AG04449 (cell line): ENCODE measurements at places on chromosomes 3 and 15.

DNA sequence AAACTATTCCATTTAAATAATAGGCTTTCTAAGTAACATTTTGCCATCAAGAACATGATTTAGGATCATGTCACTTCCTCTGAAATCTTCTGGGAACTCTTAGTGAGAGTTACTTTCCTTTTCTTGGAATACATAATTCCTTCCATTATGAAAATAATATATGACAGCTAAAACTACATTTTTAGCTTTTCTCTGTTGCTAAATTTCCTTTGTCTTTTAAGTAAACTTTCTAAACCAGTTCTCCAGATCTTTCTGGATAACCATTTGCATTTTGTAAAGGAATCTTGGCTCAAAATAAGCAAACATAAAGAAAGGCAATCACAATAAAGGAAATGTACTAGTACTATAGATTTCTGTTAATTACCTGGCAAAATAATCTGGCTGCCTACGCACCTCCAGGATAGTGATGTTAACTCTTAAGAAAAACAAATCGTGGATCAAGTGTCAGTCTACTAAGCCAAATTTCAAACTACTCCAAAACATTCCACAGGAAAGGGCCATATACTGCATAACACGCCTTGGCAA lies 165.7 kb downstream of the ZNF385D start:
- DNase-seq, result no peak

DNA sequence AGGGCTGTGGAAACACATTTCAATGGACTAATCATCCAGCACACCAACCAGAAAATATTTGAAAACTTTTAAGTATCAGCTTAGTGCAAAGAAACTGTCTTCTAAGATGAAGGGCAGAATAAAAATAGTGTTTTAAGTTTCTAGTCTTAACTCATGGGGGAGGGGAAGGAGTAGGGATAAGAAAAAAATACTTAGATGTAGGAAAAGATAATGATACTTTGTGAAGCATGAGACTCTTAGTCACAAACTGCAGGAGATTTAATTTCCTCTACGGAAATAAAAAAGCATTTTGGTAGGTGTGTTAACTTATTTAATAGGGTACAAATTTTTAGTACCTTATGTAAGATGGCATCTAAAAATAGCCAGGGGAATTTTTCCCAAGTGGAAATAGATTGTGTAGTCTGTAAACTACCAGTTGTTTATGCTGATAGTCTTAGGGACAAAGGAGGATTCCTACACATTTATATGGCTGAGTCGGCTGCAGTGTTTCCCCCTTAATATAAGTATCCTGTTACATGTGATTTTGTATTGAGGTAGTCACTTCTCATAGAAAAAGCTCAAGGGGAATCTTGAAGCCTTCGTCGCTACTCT lies 78.2 kb upstream of the GBE1 start:
- no peak for DNase-seq

DNA sequence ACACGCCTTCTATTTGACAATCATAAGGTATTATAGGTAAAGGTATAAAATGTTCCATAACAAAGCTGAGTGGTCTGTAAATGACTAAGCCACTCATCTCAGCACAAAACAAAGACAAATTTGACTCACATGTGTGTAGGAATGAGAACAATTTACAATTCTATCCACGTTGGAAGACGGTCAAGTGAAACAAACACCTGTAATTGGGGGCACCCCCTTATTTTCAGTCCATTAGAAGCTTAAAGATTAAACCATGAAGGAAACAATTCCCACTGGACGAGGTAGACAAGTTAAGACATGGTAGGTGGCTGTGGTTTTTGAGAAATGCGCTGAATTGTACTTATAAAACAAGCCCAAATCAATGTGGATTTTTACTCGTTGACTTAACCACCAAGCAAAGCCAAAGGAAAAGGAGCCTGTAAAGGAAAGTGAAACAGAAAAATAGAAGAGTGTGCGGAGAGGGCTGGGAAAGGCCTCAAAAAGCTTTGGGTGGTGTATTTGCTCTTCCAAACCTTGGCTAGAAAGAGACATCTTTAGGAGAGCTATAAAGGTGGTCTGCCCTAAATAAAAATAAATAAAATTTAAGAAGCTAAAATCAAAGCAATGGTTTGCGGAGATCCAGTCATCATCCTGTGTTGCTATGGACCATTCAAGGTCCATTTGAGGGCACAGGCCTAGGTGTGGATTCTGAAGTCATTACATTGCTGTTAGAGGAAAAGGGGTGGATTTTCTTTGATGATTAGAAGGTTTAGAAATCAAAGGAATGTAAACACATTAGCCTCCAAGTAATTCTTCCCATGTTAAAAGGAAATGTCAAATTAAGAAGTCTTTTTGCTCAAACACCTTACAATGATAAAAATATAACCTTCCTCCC lies 135.0 kb downstream of the TFG start:
- DNase-seq, result no peak

- peak; percentile 7 for DNase-seq
These were observed 81.6 kb downstream of the HERC1 start for GRCh38 chr15:63752075-63752684.

DNA sequence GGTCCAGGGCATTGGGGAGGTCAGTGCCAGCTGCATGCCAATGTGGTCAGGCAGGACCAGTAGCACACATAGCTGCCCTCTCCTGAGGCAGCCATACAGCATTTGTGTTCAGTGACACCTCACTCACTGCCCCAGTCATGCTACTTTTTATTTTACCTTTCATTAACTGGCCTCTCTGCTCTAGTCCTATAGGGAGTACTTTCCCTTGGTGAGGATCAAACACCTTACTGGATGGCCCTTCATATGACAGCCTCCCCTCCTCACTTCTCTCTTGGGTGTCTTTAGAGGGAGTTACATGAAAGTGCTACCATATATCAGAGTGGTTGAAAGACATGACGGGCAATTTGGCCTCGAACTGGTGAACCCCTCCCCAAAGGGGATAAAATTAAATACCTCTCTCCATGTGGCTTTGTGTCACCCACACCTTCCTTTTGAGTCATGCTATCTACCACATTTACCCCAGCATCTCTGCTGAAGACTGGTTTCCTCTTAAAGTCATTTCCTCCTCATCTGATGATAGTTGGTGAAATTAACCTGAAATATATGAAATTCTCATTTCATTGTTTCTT lies 17.6 kb downstream of the RLBP1 start:
- no peak for DNase-seq

GRCh38 chr15:34107315-34107714 lies 5.4 kb downstream of the PGBD4 start:
- no peak for DNase-seq

DNA sequence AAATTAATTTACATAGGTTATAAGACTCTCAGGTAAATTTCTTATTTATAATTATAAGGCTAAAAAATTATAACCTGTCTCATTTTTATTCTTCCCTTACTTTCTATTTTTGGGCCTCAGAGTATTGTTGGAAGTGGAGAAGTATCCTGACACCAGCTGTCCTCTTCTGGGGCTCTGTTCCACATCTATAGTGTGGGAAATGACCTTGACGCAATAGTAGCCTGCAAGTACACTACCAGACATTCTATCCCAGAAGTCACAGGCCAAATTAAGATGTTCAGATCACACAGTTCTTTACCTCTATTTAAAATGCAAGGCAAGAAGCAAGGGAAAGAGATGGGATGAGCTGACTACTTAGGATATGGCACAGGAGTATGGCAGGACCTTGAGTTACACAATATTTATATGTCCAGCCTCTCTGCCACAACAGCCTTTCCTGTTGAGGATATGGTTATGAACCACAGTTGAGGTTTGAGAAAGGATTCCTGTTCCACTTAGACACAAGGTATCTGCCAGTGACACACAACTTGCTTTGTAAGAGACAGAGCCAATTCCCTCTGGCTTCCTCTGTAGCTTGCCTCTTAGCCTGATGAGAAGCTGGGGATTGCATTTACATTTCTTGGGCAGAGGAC lies 158.0 kb upstream of the IL12A start:
- no peak for DNase-seq

- no peak for DNase-seq
These were observed 256.3 kb upstream of the EOMES start for GRCh38 chr3:27978440-27978839.

DNA sequence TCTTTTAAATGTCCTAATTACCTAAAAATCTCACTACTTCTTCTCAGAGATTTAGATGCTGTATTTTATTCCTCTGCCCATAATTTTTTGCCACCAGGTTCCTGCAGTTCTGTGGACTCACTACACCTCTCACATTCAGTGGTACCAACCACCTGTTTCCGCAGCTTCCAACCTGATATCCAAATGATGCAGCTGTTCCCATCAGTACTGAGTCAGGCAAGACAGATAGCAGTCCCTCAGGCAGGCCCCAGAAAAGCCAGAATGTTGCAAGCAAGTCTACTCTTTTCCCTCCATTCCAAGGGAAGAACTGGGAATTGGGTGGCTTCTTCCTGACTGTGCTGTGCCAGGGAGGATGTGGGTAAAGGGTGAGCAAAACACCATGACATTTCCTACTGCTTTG lies 39.0 kb downstream of the MNS1 start:
- no peak for DNase-seq

- DNase-seq, result no peak
These were observed 36.5 kb upstream of the DUSP7 start for GRCh38 chr3:52092891-52093290.

DNA sequence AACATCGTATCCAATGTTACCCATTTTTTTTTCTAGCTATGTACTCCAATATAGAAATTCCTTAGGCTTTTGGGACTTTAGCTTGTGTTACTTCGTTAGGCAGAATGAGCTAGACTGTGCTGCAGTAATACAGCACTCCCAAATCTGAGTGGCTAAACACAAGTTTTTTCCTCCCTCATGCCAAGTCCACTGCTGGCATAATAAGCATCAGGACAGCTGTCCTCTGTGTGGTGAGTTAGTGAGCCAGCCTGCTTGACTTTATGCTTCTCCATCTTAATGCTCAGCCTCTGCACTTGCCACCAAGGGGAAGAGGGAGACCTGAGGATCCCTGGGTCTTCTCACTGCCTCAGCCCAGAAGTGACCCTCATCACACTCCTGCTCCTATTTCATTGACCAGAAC lies 18.2 kb upstream of the ACOX2 start:
- DNase-seq, result no peak

DNA sequence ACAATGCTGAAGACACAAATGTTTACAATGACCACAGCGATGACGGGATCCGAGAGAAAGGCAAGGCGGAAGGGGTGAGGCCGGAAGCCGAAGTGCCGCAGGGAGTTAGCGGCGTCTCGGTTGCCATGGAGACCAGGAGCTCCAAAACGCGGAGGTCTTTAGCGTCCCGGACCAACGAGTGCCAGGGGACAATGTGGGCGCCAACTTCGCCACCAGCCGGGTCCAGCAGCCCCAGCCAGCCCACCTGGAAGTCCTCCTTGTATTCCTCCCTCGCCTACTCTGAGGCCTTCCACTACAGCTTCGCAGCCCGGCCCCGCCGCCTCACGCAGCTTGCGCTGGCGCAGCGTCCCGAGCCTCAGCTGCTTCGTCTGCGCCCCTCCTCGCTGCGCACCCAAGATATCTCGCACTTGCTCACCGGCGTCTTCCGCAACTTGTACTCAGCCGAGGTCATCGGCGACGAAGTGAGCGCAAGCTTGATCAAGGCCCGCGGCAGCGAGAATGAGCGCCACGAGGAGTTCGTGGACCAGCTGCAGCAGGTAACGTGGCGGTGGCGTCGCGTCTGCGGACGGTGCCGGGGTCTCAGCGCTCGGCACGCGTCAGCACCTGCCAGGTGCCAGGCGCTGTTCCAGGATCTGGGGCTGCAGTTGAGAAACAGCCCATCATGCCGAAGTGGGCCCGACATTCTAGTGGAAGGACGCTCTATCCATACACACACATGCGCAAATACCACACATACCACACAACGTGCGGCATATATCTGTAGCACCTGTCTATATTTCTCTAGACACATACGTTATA lies at the start of gene DLEC1:
Gene DLEC1 (plus strand): TSS at position 108 of the 798 bp plus-strand sequence. CDS start 18 bp downstream, at position 126.
- DNase-seq, result no peak

- DNase-seq, result no peak
These were observed 284.0 kb downstream of the LPP start for GRCh38 chr3:188437926-188438325.

- no peak for DNase-seq
These were observed 114.6 kb downstream of the AQP9 start for GRCh38 chr15:58252586-58253323.
